Right renal pelvis (tissue), 4 donors: ENCODE measurements at places on chromosomes 7 and 10.

- no peak for DNase-seq
Measured at GRCh38 chr10:48289501-48290238, 15.2 kb upstream of the FRMPD2 start.

DNA sequence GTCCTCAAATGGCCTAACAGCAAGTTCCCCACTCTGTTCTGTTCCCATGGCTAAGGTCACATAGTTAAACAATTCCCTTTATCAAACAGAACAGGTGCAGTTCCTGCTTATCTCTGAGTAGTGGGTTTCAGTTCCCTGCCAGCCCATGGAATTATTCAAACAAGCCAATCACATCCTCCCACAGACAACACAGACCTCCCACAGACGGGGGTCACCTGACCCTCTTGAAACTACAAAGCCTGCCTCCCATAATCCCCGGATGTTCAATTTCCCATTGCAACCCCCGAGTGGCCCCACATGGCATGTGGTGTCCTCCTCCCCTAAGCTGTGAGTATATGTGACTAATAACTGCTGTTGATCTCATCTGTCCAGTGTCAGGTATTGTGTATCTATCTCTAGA is 64.1 kb downstream of the TMEM168 start:
- no peak for DNase-seq

DNA sequence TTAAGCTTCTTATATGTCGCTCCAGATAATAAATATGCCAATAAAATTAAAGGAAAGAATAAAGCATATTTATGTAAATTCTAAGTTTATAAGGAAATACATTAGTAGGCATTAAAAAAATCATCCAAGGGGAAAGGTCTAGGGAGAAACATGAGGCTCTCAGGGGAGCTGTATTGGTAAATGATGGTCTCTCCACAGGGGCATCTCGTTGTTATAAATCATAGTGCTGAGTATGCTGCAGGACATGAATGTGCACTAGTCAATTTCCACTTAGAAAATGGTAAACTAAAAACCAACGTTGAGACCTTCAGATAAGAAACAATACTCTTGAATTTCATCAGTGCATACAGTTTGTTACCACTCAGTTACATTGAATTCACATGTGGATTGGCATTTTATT is 194.0 kb upstream of the AHR start:
- no peak for DNase-seq

DNA sequence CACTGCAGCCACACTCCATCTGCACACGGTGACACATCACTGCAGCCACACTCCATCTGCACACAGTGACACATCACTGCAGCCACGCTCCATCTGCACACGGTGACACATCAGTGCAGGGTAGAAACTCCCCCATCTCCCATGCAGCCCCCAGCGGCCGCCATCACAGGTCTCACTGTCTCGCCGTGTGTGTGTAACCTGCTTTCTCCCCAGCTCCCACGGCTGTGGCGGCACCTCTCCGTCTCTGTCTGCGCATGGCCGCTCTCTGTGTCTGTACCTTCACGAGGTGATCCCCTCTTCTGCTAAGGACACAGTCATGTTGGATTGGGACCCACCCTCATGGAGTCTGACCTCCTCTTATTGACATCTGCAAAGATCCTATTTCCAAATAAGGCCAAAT is 527.4 kb downstream of the PTPRN2 start:
- DNase-seq = no peak

- no peak for DNase-seq
Measured at GRCh38 chr7:94449151-94449725, 54.5 kb downstream of the COL1A2 start.

- no peak for DNase-seq
Measured at GRCh38 chr7:24143547-24143946, 140.4 kb upstream of the NPY start.

- DNase-seq = no peak
Measured at GRCh38 chr7:821688-822087, 10.6 kb upstream of the SUN1 start.

GRCh38 chr7:98212532-98213041 is 1.3 kb downstream of the BHLHA15 start:
- no peak for DNase-seq

GRCh38 chr7:2014391-2015241 is 218.1 kb downstream of the MAD1L1 start:
- no peak for DNase-seq

GRCh38 chr10:56360967-56361612 is at the start of gene ZWINT:
Gene ZWINT (minus strand): TSS chr10:56361259. CDS start chr10:56361236, 23 bp downstream.
- DNase-seq = peak; percentile 90

DNA sequence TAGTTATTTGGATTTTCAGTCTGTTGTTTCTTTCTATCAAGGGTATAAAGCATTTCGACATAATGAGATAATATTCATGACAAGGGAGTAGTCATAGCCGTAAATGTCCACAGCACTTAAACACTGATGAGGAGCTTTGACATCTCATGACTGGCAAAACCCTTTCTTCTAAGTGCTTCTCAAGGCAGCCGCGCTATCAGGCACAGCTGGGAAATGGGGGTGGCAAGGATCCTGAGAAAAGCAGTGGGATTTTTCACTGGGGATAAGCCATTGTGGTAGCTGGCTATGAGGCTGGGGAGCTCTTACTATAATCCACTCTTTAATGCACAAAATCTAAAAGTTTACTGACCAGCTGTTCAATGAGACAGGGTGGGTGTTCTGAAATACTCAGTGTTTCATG is 493.2 kb upstream of the KLF6 start:
- no peak for DNase-seq

DNA sequence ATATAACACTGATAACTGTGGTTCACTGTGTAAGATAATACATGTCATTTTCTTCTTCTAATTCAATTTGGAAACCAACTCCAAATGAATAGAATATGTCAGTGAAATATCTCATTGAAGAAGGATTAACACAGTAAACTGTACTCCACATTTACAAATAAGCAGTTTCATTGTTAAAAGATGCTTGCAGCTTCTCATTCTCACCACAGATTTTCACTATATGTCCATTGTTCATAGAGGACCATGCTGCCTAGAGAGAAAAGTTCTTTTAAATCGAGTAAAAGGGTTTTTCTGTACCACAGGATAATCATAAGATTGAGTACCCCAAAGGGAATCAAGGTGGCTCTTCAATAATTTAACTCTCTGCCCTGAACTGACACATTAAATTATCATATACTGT is 165.5 kb downstream of the LRRN3 start:
- DNase-seq = no peak

DNA sequence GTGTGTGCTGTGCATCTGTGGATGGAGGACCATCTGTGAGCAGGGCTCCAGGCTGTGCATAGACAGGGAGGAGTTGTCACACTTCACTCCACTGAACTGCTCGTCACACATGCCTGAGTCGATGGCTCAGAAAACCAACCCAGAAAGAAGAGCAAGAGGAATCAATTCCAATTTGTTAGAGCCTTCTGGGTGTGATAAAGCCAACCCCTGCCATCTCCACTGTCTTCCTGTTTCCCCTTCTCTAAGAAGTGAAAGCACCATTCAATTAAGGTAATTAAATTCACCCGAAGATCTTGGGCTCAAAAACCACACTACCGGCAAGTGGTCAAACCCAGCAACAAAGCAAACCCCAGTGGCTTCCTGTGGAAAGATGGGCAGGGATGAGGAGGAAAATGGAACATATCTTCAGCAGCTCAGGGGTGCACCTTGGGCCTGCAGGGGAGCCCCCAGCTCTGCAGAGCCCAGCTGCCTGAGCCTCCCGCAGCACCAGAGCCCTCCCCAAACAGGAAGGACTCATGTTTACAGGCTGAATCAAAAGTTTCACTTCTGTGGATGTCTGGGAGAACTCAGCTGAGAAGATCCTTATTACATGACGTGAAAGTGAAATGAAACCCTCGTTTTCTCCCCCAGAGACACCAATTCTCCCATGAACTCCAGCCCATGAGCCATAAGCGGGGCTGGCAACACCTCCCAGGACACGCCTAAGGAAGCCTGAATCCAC is 10.9 kb downstream of the C10orf71 start:
- DNase-seq = no peak
